Stimulated activated CD4-positive, alpha-beta T cell treated with anti-CD3 and anti-CD28 coated beads, Interleukin-15, amount 100 ng/mL, for 1 hour (primary cell): ENCODE measurements at places on chromosomes 2 and 18.

- no peak for DNase-seq
Measured at GRCh38 chr2:28447943-28448792, 47.7 kb upstream of the PLB1 start.

GRCh38 chr2:29218071-29218470, 102.9 kb downstream of the CLIP4 start:
- no peak for DNase-seq

GRCh38 chr18:24112874-24113615, 25.8 kb upstream of the CABYR start:
- no peak for DNase-seq

DNA sequence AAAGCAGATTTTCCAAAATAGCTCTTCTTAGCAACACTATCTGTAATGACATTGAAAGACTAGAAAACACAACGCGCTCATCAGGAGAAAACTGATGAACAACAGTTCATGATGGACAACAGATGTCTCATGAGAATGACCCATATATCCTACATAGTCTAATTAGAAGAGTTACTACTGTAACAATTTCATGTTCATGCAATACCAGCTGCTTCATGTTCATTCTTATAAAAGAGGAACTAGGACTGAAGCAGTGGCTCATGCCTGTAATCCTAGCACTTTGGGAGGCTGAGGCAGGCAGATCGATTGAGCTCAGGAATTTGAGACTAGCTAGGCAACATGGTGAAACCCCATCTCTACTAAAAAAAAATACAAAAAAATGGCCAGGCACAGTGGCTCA, 22.7 kb downstream of the TRAPPC8 start:
- no peak for DNase-seq

DNA sequence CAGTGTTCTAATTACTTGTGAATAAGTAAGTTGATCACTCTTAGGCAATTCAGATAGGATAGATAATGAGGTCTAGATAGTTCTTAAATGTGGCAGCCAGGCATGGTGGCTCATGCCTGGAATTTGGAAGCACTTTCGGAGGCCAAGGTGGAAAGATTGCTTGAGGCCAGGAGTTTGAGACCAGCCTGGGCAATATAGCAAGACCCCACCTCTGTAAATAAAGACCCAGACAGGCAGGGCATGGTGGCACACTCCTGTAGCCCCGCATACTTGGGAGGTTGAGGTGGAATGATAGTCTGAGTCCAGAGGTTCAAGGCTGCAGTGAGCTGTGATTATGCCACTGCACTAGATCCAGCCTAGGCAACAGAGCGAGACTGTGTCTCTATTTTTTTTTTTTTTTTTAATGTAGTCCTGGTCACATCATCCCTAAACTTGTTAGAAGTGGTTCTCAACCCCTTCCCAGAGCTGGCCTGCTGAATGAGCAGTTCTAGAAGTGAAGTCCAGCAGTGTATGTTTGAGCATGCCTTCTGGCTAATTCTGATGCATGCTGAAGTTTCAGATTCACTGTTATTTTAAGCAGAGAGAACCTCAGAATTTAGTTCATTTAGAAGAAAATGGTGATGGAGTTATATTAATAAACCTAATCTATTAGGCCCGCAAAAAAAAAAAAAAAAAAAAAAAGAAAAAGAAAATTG, 306.2 kb downstream of the PRKCE start:
- no peak for DNase-seq

GRCh38 chr2:227010433-227010832, 153.6 kb downstream of the COL4A4 start:
- no peak for DNase-seq

DNA sequence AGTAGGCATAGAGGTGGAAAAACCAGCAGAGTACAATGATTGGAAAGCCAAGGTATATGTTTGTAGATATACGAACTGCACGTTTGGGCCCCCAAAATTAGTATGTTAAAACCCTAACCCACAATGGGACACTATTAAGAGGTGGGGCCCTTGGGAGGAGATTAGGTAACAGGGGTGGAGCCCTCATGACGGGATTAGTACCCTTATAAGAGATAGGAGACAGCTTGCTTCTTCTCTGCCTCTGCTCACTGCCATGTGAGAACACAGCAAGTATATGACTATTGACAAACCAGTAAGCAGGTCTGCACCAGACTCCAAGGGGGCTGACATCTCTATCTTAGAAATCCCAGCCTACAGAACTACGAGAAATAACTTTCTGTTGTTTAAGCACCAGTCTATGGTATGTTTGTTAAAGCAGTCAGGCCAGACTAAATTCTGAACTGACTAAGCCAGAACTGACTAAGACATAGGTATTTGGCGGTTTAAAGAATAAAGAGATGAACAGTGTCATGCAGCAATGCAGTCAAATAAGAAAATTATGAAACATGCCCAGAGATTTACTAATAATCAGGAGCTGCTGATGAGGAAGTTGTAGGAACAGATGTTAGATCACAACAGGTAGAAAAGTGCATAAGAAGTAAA, 182.9 kb downstream of the DYM start:
- no peak for DNase-seq

DNA sequence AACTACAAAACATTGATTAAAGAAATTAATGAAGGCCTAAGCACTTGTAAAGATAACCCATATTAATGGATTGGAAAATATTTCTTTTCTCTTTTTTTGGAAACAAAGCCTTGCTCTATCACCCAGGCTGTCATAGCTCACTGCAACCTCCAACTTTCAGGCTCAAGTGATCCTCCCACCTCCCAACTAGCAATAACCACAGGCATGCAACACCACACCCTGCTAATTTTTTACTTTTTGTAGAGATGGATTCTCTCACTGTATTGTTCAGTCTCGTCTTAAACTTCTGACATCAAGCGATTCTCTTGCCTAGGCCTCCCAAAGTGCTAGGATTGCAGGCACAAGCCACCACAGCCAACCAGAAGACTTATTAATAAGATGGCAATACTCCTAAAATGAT, 73.4 kb upstream of the NDUFV2 start:
- DNase-seq: no peak

DNA sequence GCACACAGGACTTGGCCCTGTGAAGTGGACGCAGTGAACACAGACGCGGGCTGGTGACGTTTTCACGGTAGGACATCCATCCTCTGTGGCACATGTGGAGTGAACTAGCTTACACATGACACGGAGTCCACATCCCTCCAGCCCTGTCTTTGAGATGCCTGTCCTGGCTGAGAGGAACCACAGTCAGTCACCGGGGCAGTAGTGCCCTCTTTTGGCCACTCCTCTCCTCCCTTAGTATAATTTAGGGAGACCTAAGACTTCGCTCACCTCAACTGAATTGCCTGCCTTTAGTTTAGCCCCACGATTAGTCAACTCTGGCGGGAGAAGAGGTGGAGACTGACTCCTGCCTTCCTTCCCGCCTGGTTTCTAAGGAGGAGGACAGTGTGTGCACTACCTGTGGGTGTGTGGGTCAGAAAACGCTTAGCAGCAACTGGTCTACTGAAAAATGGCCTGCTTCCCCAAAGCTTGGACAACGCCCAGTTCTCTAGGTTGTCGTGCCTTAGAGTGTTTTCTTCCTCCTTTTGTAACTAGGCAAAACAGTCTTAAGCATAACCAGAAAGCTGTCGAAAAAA, 70.6 kb downstream of the MBP start:
- no peak for DNase-seq

DNA sequence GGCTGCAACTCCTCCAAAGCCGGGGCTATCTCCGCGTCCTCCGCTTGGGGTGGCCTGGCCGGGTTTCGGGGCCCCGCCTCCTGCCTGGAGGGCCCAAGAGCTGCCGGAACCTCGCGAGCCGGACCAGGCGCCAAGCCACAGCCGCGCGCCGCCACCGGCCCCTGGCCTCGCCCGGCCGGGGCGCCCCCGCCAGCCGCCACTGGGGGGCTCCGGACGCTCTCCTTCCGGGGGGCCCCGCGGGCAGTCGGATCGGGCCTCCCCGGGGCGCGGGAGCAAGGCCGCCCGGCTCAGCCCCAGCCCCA, 17.4 kb upstream of the HAAO start:
- no peak for DNase-seq

DNA sequence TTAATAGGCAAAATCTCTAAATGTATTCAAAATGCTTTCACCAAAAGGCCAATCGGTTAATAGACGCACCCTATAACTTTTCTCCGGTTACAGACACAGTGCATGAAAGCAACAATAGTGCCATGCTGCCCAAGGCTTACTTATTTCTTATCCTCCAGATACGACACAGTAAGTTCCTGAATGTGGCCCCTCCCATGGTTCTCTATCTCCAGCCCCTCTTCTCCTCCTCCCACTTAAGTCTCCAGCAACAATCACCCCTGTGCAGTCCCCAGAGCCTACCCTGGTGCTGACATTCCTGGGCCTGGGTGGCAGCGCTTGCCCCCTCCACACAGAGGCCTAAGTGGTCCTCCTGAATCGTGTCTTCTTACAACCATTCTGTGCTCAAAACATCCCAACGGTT, 3.6 kb downstream of the KIDINS220 start:
- DNase-seq: no peak

DNA sequence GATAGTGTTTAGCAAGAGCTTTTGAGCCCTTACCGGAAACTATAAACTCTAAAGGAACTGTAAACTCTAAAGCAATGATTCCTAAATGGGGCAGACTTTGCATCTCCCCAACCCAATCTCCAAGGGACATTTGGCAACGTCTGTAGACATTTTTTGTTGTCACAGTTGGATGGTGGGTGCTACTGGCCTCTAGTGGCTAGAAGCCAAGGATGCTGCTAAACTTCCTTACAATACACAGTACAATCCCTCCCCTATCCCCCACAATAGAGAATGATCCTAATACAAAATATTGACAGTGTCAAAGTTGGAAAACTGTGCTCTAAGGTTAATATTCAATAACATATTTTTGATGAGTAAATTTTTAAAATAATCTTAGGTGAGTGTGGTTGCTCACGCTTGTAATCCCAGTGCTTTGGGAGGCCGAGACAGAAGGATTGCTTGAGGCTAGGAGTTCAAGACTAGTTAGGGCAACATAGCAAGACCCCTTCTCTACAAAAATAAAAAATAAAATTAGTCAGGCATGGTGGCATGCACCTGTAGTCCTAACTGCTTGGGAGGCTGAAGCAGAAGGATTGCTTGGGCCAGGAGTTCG, 66.7 kb downstream of the PTPN4 start:
- no peak for DNase-seq

- no peak for DNase-seq
Measured at GRCh38 chr2:2809771-2810170, 478.7 kb upstream of the MYT1L start.

- DNase-seq: no peak
Measured at GRCh38 chr2:156006721-156007618, 325.6 kb downstream of the NR4A2 start.

- DNase-seq: no peak
Measured at GRCh38 chr2:174777347-174778084, 13.2 kb upstream of the CHRNA1 start.

GRCh38 chr2:173989160-173989883, 24.1 kb upstream of the SP3 start:
- DNase-seq: no peak

DNA sequence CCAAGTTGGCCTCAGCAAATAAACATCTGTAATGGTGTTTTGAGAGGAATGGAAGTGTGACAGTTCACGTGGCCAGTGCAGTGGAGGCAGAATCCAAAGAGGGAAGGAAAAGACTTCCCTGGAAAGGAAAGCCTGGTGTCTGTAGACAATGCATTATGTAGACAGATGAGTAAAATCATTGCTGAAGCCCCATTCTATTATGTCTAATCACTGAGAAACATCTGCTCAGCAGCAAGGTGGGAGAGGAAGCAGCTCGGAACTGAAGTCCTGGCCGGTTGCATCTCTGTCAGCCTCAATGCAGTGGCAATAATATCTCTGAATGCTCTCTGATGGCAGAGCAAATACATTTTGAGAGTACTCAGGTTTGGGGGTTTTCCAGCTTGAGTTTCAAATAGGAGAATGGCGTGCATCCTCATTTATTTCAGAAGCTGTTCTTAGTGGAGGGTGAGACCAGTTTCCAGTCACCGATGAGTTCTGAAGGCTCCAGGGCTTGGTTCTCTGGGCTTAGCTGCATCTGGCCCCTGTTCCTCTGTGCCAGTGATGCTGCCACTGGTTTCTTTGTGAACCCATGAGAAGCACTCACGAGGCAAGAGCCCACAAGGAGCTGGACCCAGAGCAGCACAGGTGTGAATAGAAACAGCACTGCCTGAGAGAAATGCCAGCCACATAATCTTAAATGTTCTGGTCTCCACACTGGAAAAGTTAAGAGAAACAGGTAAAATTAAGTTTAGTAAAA, 63.3 kb downstream of the RPIA start:
- DNase-seq: no peak

- no peak for DNase-seq
Measured at GRCh38 chr2:44940732-44941464, 604 bp upstream of the SIX3 start.

DNA sequence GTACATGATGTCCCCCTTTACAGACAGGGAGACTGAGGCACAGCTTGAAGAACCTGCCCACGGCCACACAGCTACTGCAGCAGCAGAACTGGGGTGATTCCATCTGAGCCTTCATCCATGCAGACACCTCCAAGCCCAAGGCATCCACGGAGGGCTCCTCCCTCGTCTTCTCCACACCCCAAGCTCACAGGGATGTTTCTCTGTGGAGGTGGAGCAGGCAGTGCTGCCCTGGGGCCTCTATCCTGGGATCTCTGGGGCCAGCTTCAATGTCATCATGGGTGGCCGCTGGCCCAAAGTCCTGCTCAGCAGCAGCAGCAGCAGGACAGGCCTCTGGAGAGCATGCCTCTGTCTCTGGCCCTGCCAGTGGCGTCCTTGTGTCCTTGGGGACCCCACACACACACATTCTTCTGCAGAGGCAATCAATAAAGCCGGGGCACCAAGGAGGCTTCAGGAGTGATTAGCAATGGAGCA, 31.2 kb downstream of the ADI1 start:
- DNase-seq: no peak

DNA sequence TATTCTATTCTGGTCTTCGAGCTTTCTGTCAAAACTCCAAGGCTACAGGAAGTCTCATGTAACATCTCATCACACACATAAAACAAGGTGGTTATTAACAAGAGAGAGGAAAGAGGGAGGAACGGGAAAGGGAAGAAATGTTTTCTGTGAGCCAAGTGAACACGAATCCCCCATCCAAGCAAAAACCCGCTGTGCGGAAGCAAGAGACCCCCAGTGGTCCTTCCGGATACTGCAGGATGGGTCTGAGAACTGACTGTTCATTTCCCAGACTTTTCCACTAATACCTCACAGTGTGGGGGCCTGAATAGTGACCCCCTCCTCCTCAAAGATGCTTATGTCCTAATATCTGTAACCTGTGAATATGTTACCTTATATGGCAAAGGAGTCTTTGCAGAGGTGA, 19.0 kb upstream of the DIPK1C start:
- no peak for DNase-seq
